Stimulated activated CD8-positive, alpha-beta memory T cell treated with anti-CD3 and anti-CD28 coated beads, Interleukin-15, amount 100 ng/mL, for 4 hours (primary cell): ENCODE measurements at places on chromosomes 2 and 18.

DNA sequence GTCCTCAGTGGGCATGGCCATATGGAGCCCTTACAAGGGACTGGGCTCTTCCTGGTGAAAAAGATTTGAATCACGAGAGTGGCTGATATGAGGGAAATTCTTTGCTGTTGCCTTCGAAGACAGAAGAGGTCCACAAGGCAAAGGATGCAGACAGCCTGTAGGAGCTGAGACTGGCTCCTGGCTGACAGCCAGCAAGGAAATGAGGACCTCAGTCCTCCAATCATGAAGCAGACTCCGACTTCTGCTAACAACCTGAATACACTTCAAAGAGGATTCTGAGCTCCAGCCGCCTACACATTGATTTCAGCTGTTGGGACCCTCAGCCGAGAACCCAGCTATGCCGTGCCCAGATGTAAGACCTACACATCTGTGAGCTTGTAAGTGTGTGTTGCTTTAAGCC, 3.0 kb upstream of the ST8SIA5 start:
- DNase-seq = no peak

DNA sequence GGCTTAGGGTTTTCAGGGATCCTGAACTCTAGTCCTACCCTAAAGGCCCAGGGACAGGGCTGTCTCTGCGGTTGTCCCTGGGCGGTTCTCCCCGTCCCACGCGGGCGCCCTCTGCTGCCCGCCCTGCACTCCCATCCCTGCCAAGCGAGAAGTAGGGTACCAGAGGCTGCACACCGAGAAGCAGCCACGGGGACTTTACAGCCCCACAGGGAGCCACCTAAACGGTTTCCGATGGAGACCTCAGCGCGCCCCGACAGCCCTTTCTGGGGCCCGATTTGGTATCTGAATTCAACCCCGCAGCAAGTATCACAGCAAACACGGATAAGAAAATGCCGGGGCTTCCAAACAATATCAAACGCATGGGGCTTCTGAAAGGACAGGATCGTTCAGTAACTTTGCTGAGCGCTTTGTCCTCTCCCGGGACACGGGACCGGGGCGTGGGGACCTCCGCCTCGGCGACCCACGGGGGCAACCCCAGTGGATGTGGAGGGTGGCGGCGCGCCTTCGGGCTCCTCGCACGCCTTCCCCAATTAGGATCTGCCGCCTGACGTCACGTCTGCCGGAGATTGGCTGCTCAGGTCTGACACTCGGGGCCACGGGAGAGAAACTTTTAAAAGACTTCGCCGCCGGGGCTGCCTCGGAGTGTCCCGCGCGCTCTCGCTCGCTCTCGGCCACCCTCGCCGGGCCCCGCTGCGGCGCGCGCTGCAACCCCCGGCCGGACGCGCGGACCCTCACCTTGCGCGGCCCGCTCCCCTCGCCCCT, at the start of gene LTBP1:
LTBP1 (plus strand) TSS at position 640 of the 762 bp plus-strand sequence. CDS start 372 bp downstream, outside the sequence.
- DNase-seq = no peak

- no peak for DNase-seq
These were observed 671.0 kb upstream of the ACVR2A start for GRCh38 chr2:147173798-147174197.

DNA sequence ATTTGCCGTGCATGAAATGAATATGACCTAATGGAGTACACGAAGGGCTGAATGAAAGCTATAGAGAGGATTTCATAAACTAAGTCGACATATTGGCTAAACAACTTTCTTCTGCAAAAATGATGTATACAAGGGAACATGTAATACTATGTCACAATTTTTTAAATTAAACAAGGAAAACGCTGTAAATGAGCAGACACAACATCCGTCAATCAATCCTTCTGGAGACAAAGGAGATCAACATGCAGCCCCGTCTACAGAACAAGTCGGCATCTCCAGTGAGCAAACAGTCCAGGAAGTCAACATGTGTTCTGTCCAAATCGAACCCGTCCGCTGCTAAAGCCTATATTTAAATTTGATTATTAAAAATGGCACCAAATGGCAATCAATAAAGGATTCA, 180.8 kb downstream of the TCF4 start:
- no peak for DNase-seq

GRCh38 chr2:169839954-169840746, 12.9 kb downstream of the UBR3 start:
- DNase-seq = no peak

GRCh38 chr2:68045342-68045741, 17.5 kb downstream of the C1D start:
- no peak for DNase-seq

GRCh38 chr2:8322634-8323033, 359.2 kb upstream of the ID2 start:
- DNase-seq = no peak

GRCh38 chr2:46334389-46335271, 37.4 kb downstream of the EPAS1 start:
- DNase-seq = no peak

- DNase-seq = no peak
These were observed 823 bp upstream of the RNU2-63P start for GRCh38 chr2:88016960-88017779.

- no peak for DNase-seq
These were observed 78.2 kb downstream of the DYSF start for GRCh38 chr2:71531522-71532047.

GRCh38 chr2:8797682-8798081, 39.7 kb downstream of the KIDINS220 start:
- no peak for DNase-seq

DNA sequence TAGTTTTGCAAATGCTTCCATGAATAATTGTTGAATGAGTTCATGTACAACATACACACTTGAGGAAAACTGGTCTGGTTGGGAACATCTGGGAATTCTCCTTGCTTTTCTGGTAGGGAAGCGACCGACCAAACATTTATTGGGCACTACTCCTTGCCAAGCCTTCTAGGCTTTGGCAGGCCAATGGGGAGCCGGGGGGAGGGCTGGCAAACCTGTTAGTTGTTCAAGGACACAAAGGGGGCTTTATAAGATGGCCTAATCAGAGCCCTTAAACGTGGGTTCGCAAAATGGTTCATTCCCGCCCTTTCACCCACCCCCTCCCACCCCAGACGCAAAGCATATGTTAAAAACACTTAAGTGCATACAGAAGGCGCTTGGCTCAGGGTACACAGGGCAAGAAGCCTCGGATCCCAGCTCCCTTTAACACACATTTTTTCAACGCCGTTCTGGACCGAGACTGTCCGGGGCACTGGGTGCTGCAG, 844 bp upstream of the VSNL1 start:
- no peak for DNase-seq

- DNase-seq = no peak
These were observed 31.6 kb downstream of the AOX1 start for GRCh38 chr2:200617156-200618053.

DNA sequence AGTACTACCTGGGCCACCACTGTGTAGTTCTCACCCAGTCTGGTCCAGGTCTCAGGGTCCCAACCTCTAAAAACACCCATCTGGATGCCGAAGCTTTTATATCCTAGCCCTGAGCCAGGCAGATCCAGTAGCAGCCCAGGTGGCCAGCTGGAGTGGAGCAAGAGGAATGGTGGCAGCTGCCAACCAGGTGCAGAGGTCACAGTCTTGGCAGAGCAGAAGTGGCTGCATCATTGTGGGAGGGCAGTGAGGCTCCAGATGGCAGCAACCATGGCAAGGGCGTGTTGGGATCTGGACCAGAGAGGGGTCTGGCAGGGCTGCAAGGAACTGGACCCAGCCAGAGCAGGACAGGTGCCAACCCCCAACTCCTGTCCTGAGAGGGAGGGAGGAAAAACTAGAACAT, 72.2 kb upstream of the AGAP1 start:
- no peak for DNase-seq

- DNase-seq = no peak
These were observed 116.5 kb upstream of the MAP2 start for GRCh38 chr2:209307161-209308001.

DNA sequence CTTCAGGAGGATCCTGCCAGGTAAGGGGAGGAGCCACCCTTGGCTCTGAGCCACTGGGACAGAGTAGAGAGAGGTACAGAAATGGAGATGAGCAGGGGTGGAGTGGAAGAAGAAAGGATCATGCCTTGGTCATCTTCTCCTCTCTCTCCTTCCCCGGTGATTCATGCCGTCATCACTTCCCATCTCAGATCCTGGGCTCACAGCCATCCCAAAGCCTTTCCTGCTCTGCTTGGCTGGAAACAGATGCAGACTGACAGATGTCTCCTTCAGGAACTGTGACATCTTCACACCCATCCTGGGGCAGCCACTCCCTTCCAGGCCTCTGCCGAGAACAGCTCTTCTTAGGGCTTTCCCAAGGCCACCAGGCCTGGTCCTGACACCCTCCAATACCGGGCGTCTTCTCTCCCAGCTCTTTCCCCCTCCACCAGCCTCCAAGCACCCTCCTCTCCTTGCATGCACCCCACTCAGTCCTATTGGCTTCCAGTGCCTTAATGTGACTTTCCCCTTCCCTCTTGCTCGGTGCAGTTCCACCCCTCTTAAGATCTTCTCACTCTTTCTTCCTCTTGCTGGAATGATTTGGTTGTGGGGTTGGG, 58.3 kb upstream of the TNP1 start:
- DNase-seq = no peak

DNA sequence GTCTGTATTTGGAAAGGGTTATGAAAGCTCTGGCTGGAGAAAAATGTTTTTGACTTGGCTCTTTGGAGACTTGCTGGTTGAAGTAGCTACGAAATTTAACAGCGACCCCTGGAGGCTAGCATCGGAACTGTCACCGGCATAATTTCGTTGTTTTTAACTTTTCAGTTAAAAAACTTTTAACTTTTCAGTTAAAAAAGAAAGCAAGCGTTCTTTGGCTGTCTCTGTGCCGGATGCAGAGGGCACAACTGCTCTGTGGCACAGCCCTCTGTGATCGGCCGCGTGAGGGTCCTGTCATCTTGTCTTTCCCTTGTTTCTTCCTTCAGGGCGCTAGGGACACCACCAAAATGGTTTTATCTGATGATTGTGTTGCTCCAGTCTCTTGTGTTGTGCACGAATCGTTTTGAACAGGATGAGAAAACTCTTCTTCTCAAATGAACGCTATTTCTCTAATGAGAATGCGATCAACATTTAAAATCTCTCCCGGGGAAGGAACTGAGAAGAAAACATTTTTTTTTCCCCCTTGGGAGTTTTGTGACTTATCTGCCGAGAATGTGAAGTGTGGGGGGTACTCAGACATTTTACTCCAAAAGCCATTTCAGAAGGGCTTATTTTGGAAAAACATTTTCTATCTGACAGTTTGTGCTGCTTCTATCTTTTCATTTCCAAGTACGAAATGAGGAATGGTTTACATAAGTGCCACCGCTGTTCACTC, 57.1 kb downstream of the ADCYAP1 start:
- DNase-seq = no peak

DNA sequence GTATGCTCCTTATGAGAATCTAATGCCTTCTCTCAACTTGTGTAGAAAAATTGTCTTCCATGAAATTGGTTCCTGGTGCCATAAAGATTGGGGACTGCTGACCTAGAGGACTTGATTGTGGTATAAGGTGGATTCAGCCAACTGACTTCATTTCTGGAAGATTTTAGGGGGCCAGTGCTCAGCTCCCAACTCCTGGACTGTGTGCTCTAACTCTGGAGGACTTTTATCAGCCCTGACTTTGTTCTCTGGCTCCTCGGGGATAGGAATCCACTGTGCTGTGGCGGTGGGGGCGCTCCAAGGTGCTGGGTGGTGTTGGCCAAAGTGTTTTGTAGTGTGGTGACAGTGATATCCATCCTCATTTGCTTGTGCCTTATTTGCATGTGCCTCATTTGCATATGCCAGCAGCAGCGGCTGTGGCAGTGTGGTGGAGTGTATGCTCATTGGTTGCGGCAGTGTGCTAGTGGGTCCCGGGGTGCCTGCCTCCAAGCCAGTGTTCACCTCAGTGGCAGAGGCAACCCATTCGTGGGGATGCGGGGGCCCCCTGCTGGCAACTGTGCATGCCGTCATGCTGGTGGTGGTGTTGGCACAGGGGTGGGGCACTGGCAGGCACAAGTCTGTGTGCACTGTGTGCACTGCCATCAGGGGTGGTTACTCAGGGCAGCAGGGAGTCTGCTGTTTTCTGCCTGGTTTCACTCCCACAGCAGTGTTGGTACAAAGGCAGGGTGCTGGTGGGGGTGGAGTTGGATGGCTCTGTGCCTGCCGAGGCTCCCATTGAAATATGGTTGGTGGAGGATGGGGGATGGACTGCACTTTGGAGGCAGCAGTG, 19.6 kb downstream of the EHBP1 start:
- no peak for DNase-seq

DNA sequence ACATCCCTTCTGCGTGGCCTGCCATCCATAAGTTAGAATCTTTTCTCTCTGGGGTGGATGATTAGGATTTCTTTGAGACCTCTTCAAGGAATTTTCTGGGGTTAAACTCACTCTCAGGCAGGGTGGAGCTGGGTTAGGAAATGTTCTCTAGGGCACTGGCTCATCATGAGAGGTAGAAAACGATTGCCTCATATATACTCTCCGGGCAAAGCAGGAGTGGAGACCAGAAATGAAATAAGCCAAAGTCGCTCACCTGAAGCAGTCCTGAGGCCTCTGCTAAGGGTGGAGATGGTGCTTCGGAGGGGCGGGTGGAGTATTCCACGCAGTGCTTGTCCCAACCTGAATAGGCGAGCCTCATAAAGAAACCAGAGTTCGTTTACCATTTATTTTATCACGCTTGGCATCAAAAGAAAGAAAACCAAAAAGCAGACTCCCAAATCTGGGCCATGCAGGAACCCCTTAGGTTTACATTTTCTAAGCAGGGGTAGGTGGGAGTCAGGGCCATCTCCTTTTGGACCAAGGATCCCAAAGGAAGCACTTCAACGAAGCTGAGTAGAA, 249.3 kb upstream of the MEIS1 start:
- no peak for DNase-seq

DNA sequence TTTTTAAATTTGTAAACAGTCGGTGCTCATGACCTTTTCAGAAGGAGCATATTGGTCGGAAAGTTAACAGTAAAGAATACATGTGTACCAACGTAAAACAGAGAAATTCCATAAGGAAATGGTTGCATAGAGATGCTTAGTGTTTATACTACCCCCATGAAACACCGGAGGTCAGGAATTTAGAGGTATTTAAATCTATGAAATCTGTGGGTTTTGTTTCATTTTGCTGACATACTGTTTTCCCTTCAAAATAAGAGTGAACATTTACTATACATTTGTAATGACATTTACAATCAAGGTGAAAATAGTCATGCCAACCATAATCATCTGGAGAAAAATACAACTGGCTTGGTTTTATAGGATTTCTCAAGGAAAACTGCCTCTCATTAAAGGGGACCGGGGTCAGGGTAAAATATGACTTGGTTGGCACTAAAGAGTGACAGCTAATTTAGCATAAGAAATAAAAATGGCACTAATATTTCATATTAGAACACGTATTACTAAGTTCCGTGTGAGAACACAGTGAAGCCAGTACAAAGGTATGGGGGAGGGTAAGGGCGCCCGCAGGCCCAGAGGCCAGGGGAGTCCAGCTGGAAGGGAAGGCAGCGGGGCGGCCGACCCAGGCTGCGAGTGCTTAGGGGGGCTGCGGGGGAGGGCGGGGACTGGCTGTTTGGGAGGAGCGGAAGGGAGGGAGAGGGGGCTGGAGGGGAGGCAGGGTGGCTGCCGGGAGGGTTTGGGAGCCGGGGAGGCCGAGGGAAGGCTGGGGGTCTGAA, 1.1 kb upstream of the RNU4ATAC start:
- no peak for DNase-seq
